ENCODE measurements at places on chromosomes 6 and 20.

- no peak for DNase-seq
These were observed at the start of gene APCDD1L for GRCh38 chr20:58515233-58516212. TSS of gene APCDD1L (minus strand) at chr20:58515399. CDS start at chr20:58514707, 692 bp downstream.

DNA sequence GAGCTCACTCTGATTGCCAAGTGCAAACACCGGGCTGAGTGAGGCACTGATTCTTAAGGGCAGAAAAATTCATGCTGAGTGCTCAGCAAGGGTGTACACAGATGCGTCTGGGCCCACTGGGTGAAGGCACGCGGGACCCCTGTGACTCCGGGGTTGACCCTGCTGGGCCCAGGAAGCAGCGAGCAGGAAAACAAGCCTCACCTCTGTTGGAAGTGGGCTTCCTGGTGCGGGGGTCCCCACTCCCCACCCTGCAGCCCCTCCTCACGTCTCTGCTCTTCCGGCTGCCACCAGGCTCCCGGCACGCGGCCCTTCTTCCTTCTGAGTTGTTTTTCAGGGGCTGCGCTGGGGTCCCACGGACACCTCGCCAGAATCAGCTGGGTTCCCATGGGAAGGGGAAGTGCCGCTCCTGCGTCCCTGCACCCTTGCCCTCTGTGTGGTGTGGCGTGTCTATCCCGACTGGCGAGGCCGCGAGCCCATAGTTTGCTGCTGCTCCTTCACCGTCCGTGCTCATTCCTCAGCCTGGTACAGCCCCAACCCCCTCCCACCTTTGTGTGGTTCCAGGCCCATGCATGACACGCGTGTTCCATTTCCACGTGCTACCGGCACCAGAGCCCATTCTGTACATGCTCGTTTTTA lies 80.6 kb upstream of the BHLHE23 start:
- no peak for DNase-seq

- DNase-seq, result no peak
These were observed 1.6 kb upstream of the DEK start for GRCh38 chr6:18265787-18266522.

GRCh38 chr6:167496707-167497106 lies 171.8 kb downstream of the TTLL2 start:
- no peak for DNase-seq

GRCh38 chr20:15837563-15837962 lies 735.7 kb downstream of the KIF16B start:
- DNase-seq, result no peak

GRCh38 chr20:23666698-23667097 lies 22.1 kb downstream of the CST4 start:
- DNase-seq, result no peak

DNA sequence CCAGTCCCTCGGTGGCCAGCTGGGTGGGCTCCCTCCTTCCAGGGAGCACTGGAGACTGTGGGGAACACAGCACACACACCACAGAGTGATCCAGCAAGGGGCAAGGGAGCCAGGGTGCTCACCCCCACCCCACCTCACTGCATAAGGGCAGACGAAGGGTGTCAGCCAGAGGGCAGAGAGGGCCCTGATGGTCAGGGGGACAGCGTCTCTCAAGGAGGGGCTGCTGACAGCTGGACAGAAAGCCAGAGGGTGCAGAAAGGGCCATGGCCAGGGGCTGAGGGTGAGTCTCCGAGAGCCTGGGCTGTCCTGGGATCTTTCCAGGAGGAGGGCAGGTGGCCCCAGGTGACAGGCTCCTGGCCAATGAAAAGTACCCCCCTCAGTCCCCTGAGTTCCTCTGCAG lies 73.4 kb upstream of the PMEPA1 start:
- no peak for DNase-seq

DNA sequence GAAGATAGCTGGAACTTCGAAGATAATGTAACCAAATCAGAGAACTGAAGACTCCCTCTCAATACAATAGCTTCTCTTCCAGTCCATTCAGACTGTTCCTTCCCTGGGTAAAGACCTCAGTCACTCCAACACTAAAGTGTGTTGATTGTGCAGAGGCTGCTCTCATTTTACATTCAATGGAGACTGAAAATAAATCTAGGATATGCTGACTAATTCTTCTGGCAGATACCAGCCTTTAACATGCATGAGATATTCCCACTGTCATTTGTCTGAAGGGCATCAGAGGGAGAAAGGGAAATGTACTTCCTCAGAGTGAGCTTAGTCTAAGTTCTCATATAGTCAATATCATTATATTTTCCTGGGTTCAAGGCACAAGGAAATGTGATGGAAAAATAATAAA lies 166.4 kb upstream of the IRAK1BP1 start:
- DNase-seq, result no peak

GRCh38 chr20:61733216-61733615 lies 332.5 kb downstream of the TAF4 start:
- no peak for DNase-seq

GRCh38 chr20:44784688-44785087 lies 25.7 kb downstream of the RIMS4 start:
- DNase-seq, result no peak

DNA sequence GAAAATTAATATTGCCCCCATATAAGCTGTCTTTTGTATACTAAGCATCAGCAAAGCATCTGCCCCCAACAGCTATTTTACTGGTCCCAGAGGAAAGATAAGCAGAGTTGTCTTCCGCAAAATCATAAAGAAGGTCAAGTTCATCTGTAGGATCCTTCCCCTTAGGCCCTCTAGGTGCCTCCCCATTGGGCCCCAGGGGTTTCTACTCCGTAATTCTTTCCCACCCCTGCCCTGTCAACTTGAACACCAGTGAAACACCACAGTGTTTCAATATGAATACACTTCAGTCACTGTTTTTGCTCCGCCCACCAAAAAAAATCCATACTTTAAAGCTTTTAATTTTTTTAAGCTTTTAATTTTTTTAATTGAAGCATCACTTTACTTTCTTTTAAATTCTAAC lies 159.2 kb downstream of the ATXN1 start:
- no peak for DNase-seq

GRCh38 chr6:144320741-144321140 lies 35.6 kb downstream of the UTRN start:
- DNase-seq, result no peak

DNA sequence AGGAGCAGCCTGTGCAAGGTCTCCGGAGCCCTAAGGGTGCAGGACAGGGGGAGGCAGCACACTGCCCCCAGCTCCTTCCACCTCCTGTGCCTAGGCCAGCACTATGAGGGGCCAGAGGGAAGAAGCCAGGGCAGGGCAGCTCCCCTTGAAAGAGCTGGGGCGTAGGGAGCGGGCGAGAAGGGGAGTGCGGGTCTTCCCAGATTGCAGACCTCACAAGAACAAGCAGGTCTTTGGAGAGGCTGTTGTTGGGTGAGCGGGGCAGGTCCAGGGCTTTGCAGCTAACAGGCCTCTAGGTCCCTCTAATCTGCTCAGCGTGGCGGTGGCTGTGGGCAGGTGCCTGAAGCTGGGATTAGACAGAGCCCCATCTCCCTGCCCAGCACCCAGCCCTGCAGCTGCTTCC lies 22.4 kb upstream of the CST1 start:
- no peak for DNase-seq

DNA sequence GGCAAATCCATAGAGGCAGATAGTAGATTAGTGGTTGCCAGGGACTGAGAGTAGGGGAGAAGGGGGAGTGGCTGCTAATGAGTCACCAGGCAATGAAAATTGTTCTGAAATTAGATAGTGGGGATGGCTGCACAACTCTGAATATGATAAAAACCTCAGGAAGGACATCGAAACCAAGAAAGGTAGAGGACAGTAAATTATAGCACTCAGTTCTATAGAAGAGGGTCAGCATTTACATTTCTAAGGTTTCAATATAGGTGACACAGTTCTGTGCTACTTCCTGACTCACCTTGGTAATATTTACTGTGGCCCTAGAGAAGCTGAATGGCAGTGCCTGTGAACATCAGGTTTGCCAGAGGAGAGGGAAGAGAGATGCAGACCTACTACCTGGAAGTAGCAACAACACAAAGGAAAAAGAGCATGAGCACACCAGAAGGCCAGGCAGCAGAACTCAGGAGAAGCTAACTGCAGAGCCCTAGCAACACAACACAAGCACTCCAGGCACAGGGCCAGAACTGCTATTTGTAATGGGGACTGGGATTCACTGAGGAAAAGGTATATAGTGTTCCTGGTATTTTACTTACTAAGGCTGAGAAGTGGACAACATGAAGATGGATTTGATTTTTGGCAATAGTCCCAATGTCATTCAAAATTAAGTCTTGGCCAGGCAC lies 75.9 kb downstream of the PLCG1 start:
- no peak for DNase-seq

GRCh38 chr6:107543567-107543966 lies 53.6 kb downstream of the SOBP start:
- DNase-seq, result no peak

DNA sequence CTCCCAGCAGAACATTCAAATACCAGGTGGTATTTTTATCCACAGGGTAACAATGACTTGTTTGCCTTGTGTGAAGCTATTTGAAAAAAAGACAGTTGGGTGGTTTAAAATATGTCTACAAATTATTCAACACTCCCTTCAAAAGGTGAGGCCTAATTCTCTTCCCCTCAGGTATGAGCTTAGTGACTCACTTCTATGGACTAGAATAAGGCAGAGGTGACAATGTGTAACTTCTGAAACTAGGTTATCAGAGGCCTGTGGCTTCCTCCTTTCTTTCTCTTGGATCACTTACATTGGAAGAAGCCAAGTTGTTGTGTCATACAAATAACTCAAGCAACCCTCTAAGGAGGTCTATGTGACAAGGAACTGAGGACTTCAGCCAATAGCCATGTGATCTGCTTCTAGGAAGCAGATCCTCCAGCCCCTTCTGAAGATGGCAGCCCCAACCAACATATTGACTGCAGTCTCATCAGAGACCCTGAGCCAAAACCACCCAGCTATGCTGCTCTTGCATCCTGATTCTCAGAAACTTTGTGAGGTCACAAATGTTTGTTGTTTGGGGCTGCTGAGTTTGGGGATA lies 102.6 kb downstream of the SNAP25 start:
- DNase-seq, result no peak

DNA sequence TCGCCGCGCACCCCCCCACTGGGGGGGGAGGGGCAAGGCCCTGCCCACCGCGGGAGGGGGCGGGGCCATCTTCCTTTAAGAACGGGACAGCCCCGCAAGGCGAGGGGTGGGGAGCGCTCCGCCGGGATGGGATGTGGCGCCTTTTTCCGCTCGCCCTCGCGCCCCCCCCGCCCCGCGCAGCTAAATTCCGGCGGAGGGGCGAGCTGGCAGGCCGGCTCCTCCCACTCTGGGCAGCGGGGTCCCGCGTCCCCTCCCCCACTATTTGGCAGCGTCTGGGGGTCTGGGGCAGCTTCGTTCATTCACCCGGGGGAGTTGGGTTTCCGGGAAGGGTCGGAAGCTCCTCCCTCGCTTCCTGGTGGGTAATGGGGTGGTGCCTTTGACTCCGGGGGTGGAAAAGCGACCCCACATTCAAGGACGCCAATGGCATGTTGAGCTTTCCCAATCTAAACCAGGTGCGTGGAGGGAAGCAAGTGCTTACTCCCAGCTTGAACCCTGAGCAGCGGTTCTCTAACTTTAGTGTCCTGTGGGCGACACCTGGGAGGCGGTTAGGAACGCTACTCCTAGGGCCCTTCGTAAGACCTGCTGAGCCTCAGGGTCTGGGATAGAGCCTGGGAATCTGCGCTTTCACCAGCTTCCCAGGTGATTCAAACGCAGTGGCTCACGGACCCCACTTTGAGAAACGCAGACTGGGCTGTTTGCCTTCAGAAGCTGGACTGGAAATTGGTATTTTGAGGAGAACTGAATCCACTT lies 927 bp downstream of the ASXL1 start:
- peak; percentile 66 for DNase-seq

DNA sequence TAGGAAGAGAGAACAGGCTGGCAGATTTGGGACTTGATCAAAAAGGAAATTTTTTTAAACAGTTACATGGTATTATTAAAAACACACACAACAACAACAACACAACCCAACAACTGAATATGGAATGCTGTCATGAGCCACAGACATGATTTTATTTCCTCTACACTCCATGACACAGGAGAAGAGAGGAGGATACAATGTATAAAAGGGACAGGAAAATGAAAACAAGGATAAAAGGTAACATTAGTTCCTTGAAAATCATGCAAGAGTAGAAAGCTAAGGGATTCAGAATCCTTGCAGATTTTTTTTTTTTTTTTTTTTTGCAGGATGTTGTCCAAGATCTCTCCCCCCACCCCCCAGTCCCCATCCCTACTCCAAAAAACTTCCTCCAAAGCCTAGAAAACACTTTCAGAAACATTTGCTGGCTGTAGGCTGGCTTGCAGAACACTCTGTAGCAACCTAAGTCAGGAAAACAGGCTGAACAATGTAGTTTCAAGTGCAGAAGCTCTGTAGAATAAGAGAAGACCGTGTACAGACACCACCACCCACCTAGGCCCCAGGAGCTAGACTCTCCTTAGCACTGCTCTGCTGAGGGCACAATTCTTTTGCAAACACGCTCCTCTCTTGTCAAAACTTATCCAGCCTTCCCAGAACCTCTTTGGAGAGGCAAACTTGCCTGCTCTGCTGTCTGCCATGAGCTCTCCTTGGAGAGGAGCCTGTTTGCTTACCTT lies 845 bp downstream of the ZMYND8 start:
- no peak for DNase-seq
